ENCODE measurements at places on chromosomes 13 and 19. TPM values are rescaled to one million over a fixed set of nuclear protein-coding genes. Genes with fewer than 3 reads are reported as not detected.

DNA sequence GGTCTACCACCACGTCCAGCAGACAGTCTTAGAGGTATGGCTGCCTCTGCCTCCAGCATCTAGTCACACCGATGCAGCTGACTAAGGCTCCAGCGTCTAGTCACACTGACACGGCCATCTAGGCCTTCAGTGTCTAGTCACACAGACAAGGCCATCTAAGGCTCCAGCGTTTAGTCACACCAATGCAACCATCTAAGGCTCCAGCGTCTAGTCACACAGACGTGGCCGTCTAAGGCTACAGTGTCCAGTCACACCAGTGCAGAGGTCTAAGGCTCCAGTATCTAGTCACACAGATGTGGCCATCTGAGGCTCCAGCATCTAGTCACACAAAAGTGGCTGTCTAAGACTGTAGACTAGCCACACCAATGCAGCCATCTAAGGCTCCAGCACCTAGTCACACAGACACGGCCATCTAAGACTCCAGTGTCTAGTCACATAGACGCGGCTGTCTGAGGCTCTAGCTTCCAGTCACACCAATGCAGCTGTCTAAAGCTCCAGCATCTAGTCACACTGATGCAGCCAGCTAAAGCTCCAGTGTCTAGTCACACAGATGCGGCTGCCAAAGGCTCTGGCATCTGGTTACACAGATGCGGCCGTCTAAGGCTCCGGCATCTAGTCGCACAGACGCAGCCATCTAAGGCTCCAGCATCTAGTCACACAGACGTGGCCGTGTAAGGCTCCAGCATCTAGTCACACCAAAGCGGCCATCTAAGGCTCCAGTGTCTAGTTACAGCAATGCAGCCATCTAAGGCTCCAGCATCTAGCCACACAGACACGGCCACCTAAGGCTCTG, 55.1 kb downstream of the KLF2 start:
- no peak for DNase-seq

The SIN3B gene
- total RNA-seq, result 62.0 TPM

- DNase-seq, result no peak
Observed at GRCh38 chr19:29120466-29120865, 92.5 kb downstream of the UQCRFS1 start.

DNA sequence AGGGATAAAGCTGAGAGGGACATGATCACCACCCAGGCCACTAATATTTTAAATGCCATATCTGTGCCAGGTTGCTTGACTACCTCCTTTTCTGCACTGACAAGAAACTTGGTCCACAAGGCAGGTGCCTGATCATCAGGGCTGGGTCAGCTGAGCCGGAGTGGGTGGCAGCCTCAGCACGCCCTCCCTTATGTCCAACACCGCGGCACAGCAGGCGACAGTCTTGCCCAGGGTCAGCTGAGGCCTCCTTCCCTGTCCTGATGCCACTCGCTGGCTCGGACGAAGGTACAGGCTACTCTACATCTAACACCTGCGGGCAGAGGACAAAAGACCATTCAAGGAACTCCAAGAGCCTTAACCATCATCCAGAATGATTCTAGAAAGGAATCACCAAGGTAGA, 16.9 kb downstream of the ZC3H4 start:
- no peak for DNase-seq

DNA sequence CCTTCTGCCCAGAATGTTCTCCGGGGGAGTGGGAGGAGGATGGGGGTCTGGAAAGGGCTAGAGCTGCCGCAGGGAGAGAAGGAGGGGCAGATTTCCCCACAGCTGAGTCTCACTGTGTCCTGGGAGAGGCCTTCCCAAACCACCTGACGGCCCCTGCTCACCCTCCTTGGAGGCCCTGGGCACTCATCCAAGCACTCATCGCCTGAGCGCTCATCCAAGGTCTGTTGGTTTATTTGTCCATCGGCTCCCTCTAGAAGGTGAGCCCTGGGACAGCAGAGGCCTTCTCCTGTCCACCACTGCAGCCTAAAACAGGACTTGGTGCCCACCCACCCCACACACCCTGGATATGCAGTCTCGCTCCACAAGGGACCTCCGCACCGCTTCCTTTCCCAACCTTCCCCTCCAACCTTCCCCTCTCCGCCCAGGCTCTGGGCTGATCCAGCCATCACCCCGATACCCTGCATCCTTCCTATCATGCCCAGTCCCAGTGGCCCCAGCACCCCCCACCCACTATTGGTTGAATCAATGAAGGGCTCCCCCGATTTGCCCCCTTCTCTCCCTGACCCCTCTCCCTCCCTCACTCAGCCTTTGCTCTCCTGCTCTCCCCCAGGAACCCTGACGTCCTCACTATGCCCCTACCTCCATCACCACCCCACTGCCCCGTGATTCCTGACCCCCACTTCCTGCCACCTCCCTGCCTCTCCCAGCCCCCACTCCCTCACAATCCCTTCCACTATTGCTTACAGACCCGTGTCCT, 1.7 kb downstream of the UBXN6 start:
- peak; percentile 85 for DNase-seq

GRCh38 chr13:40960716-40961115, 58.4 kb downstream of the ELF1 start:
- no peak for DNase-seq

GRCh38 chr13:40230833-40231266, 435.6 kb downstream of the FOXO1 start:
- no peak for DNase-seq

The ATXN8OS gene
- total RNA-seq, result not detected

DNA sequence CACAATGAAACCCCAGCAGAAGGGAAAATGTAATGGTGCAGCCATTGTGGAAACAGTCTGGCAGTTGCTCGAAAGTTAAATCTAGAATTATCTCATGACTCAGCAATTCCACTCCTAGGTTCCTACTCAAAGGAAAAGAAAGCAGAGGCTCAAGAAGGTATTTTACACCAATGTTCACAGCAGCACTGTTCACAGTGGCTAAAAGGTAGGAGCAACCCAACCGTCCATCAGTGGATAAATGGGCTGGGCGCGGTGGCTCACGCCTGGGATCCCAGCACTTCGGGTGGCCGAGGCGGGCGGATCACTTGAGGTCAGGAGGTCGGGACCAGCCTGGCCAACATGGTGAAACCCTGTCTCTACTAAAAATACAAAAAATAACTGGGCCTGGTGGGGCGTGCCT, 25.9 kb downstream of the ZFR2 start:
- DNase-seq, result no peak

The ANGPTL8 gene
- total RNA-seq, result 1.9 TPM

GRCh38 chr19:45847663-45848062, 15.3 kb downstream of the SYMPK start:
- no peak for DNase-seq

- no peak for DNase-seq
Observed at GRCh38 chr13:30109471-30110135, 197.7 kb downstream of the KATNAL1 start.

The APOC4 gene
- not detected for total RNA-seq

The OR7A5 gene
- total RNA-seq, result not detected

DNA sequence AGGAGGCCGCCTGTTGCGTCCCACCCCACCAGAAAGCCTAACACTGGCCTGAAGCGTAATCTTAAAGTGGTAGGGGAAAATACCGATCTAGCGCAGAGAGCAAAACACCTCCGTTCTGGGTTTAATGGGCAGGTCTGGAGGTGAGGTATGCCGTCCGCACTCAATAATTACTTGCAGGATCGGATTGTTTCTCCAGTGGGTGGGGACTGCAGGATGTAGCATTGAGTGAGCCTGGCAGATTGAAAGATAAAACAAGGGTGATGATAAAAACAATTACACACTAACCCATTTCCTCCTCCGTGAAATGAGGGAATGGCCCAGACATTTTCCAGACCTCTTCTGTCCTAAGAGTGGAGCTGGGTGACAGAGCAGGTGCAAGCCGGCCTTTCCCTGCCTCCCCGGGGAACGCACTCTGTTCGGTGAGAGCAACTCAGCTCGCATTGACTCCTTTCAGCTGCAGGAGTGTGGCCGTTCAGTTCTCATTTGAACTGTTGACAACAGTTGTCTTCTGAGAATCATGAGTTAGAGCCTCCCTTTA, 110.2 kb upstream of the DOCK9 start:
- DNase-seq, result no peak

DNA sequence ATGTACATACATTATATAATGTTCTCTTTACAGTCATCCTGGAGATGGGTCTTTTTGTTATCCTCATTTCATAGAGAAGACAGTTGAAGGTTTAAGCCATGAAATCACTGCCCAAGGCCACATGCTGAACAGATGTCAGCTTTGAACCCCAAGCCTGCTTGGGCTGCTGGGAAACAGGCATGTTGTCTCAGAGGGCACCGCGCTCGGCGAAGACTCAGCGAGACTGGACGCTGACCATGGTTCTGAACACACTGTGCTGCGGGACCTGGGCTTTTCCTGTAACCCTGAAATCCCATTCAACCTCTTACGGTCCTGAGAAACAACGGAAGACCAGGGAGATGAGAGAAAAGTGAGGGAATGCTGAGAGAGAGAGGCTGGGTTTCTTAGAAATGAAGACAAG, 27.3 kb downstream of the LRFN3 start:
- no peak for DNase-seq
